Dorsolateral prefrontal cortex (tissue), 122 donors: ENCODE measurements at places on chromosomes 6 and 20.

- DNase-seq = no peak
Observed at GRCh38 chr6:162032620-162033019, 694.9 kb downstream of the PRKN start.

DNA sequence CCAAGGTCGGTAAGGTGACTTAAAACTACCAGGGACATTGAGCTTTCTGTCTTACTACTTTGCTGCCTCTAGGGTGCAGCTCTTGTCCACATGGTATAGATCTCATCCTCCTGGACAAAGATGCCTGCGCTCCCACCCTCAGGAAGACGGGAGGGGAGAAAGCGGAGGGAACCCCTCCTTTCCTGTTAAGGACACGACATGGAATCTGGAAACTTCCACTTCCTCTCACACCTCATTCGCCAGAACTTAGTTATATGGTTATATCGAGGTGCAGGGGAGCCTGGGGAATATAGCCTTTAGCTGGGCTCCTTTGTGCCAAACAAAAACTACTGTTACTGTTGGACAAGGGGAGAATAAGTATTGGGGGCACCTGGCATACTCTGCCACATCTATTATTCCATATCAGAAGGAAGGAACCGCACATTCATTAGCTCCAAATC is 224.3 kb upstream of the TSHZ2 start:
- DNase-seq = no peak

- peak; percentile 75 for DNase-seq
Observed at GRCh38 chr20:58236612-58237317, 8.3 kb upstream of the ANKRD60 start.

GRCh38 chr6:130848945-130849344 is 21.7 kb downstream of the SMLR1 start:
- no peak for DNase-seq

- DNase-seq = no peak
Observed at GRCh38 chr6:122709922-122710512, 69.5 kb upstream of the FABP7 start.

GRCh38 chr6:150372051-150372450 is 3.2 kb downstream of the IYD start:
- no peak for DNase-seq

- DNase-seq = peak; percentile 36
Observed at GRCh38 chr6:46407776-46408530, 83.3 kb downstream of the RCAN2 start.

DNA sequence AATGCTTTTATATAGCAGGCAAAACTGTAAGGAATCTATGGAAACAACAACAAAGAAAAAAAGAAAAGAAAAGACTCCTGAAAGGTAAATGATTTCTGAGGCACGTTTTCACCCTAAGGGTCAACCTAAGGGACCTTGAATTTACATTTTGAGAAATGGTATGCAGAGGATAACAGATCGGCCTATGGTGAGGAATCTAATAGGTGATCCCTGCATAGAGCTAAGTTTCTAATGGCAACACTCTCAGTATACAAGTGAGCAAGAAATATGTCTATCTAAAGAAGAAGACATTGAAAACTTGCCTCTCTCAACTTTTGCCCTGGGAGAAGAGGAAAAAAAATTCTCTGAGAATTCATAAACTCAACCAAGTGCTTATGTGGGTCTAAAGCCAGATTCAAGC is 18.9 kb upstream of the AKAP7 start:
- DNase-seq = no peak

GRCh38 chr6:16361121-16361520 is 122.7 kb downstream of the GMPR start:
- no peak for DNase-seq

GRCh38 chr6:142458836-142459235 is 157.0 kb downstream of the ADGRG6 start:
- DNase-seq = no peak

DNA sequence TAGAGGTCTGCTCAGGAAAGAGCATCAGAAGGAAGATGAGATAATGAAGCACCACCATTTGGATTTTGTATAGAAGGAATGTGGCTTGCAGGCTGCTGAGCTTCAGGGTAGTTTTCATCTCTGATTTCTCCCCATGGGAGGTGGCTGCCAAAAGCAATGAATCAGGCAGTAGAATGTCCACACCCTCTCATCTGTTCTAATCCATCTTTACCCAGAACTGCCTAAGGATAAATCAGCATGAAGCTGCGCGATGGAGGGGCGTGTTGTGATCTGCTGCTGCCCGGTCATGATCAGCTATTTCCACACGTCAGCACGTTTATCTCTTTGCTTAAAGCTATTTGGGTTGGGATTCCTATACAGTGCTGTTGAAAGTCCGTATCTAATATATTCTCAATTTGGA is 295.4 kb downstream of the FOXA2 start:
- no peak for DNase-seq
